NCI-H1105 treated with DMSO at 0.1 percent for 48 hours (cell line): ENCODE measurements at places on chromosomes 7 and 10.
A peak's percentile ranks its signal among the peaks of the same experiment; 100 is the strongest.

GRCh38 chr7:74398426-74398825 is 55.3 kb upstream of the GTF2IRD1 start:
- DNase-seq: no peak

GRCh38 chr10:116849248-116850057 is at the start of gene ENO4:
ENO4 (plus strand) TSS chr10:116849499; CDS start chr10:116849567, 68 bp downstream.
- peak; percentile 84 for DNase-seq

GRCh38 chr7:1432411-1433082 is 26.7 kb downstream of the MICALL2 start:
- DNase-seq: peak; percentile 64

- DNase-seq: no peak
These were observed 54.5 kb downstream of the CUL1 start for GRCh38 chr7:148753224-148753623.

DNA sequence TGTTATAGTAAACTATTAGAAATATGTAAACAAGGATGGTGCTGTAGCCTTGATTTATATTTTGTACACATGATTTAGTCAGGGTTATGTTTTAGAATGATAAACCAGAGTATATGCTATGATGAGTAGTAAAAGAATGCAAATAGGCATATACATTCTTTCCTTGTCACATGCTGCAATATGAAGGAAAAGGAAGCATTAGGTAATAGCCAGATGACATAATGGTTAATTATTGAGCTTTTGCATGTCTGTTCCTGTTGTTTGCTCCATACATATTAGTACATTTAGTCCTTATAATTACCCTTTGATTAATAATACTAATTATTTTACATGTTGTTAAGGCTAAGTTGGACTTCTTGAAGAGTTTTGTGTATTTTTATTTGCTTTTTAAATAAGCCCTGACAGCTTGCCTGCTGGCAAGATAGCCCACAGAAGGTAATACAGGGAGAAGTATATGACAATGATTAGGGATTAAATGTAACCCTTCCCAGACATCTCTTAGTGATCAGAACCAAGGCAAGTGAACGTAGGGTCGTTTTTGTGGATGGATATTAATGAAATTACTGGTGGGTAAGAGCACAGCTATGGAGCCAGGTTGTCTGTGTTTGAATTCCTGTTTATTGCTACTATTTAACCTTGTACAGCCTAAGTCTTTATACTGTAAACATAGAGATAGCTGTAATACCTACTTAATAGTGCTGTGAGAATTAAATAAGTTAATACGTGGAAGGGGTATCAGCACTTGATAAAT is 68.4 kb downstream of the PHTF2 start:
- no peak for DNase-seq

- DNase-seq: no peak
These were observed 10.1 kb downstream of the HACD1 start for GRCh38 chr10:17607060-17607459.

DNA sequence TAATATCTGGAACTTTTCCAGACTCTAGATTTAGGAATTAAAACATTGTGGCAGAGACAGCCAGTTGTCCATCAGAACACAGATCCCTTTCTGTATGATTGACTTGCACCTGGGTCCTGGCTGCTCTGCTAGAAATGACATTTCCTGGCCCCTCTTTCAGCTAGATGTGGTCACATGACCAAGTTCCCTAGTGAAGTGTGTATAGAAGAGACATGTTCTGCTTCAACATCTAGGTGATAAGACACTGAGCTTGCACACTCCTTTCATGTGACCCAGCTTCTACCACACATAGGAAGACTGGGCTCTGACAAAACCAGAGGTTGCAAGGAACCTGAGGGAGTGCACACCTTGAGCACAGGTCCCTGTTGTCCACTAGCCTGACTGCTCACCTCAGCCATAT is 22.8 kb upstream of the DYNC1I1 start:
- no peak for DNase-seq

DNA sequence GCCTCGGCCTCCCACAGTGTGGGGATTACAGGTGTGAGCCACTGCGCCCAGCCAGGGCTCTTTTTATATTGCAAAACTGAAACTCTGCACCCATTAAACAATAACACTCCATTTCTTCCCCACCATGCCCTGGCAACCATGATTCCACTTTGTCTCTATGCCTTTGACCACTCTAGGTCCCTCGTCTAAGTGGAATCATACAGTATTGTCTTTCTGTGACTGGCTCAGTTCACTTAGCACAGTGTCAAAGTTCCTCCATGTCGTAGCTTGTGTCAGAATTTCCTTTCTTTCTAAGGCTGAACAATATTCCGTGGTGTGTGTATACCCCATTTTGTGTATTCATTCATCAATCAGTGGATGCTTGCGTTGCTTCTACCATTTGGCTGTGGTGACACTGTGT is 46.2 kb downstream of the CUX1 start:
- DNase-seq: no peak

DNA sequence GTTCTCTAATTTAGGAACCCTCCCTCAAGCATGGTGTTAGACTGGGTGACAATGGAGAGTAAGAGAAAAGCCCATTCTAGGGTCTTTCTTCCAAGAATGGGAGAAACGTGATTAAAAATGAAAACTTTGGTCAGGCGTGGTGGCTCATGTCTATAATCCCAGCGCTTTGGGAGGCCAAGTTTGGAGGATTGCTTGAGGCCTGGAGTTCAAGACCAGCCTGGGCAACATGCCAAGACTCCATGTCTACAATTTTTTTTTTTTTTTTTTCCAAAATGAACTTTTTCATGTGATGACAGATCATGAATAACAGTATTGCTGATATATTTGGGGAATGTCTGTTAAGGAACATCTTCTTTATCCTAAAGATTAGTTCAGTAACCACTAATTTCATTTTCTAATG is 194.6 kb downstream of the MLLT10 start:
- DNase-seq: no peak

GRCh38 chr7:76133839-76134238 is 67.9 kb upstream of the SRRM3 start:
- no peak for DNase-seq

DNA sequence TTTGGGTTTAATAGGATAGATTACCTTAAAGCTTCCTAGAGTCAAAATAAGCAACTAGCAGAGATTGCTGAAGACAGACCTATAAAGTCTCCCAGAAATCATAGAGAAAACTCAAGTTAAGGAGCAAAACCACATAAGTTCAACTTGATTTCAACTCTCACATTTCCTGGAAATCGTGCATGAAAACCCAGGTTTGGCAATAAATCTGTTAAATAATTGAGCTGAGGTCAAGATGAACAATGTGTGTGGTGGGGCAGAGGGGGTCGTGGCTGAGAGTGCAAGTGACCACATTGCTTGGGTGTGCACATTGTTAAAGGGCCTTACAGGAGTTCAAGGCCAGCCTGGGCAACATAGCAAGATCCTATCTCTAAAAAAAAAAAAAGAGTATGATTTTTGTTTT is 636.5 kb downstream of the GALNT17 start:
- DNase-seq: no peak

DNA sequence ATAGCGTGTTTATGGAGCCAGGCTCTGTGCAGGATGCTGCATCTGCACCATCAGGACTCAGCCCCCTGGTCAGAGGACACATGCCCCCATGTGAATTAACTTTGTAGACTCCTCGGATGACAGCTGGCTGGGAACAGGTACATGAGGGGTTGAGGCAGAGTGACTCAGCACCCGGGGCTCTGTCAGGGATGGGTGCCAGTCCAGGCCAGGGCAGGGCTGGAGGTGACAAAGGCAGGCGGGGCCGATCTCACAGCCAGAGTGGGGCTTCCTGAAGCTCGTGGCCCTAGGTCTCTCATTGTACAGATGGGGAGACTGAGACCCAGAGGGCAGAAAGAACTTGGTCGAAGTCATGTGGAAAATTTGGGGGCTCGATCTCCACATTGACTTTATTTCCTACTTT is 35.3 kb upstream of the PCBD1 start:
- DNase-seq: no peak

DNA sequence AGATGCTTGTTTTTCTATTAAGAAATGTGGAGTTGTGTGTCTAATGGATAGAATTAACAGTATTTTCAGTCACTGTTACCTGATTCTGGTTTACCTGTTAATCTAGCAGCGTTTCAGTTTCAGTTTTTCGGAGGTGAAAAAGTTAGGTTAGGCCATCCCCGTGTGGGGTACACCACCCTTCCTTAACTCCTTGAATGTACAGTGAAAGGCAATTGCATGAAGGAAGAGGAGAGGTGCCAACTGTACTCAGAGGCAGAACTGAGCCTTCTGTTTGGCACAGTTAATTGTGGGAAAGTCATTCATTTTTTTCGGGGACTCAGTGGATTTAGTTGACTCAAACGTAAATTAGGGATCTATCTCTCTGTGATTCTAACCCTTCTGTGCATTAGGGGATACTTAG is 35.5 kb downstream of the RPA3 start:
- no peak for DNase-seq

- DNase-seq: no peak
These were observed 6.5 kb upstream of the C10orf105 start for GRCh38 chr10:71725998-71726579.

DNA sequence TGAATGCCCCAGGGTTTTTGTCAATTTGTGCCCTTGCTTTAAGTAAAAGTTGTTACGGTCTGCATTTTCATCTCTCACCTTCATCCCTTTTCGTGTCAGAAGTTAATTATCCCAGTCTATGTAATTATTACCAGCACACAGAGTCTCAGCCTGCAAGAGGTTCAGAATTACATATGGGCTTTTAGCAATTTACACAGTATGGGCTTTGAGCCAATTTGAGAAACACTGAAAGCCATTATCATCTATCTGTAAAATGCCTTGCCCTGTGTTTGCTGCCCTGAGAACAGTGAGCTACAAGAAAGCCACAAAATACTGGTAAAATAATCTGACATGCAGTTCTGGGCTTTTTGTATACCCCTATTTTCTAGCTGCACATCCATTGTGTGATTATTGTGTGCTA is 125.6 kb upstream of the STEAP4 start:
- DNase-seq: peak; percentile 95

DNA sequence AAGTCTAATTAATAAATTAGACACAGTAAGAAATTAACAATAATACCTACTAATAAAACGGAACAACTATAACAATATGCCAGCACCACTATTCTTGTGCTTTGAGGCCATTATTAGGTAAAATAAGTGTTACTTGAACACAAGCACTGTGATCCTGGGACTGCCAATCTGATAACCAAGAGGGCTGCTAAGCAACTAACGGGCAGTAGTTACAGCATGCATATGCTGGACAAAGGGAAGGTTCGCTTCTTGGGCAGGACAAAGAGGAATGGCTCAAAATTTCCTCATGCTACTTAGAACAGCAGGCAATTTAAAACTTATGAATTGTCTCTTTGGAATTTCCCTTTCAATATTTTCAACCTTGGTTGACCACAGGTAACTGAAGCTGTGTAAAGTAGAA is 718.6 kb downstream of the SORCS3 start:
- DNase-seq: no peak

DNA sequence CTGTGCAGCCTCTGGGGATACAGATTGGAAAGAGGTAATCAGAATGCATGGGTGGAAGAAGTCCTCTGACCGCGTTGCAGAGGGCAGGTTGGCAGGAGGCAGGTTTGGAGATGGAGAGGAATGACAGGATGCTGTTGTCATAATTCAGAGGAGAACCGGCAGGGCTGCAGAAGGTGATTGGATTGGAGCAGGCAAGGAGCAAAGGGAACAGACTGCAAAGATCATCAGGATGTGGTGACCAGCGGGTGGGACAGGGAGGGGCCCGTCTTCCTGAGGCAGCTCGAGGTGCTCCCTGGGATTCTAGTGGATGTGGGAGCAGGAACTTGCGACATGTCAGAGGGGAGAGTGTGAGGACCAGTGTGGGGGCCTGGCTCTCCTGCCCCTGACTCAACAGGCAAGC is 78.5 kb upstream of the PPIF start:
- DNase-seq: no peak

DNA sequence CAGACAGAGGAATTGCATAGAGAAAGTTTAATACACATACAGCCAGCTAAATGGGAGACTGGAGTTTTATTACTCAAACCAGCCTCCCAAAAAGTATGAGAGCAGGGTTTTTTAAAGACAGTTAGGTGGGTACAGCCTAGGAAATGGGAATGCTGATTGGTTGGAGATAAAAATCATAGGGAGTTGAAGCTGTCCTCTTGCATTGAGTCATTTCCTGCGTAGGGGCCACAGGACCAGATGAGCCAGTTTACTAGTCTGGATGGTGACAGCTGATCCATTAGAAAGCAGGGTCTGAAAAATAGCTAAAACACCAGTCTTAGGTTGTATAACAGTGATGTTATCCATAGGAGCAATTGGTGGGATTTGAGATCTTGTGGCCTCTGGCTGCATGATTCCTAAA is 76.1 kb upstream of the POM121L12 start:
- DNase-seq: no peak

GRCh38 chr10:3074145-3074665 is 6.9 kb downstream of the PFKP start:
- DNase-seq: no peak

GRCh38 chr7:5382281-5382892 is 41.2 kb downstream of the TNRC18 start:
- DNase-seq: no peak

- DNase-seq: no peak
These were observed 83.6 kb downstream of the NRCAM start for GRCh38 chr7:108372618-108373017.

DNA sequence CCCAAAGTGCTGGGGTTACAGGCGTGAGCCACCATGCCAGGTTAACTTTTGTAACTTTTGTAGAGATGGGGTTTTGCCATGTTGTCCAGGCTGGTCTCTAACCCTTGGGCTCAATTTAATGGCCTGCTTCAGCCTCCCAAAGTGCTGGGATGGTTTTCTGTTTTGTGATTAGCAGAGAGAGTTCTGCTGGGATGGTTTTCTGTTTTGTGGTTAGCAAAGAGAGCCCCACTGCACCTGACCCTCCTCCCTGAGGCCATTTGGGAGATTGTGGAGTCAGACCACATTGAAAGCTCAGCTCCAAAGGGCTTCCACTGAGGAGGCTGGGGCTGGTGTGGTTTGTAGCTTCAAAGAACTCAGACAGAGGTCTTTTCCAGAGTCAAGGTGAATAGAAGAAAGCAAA is 29.6 kb upstream of the CUX1 start:
- no peak for DNase-seq

- DNase-seq: no peak
These were observed 6.9 kb upstream of the ZNF485 start for GRCh38 chr10:43599333-43599732.
